ENCODE measurements at places on chromosomes 12 and 14.

DNA sequence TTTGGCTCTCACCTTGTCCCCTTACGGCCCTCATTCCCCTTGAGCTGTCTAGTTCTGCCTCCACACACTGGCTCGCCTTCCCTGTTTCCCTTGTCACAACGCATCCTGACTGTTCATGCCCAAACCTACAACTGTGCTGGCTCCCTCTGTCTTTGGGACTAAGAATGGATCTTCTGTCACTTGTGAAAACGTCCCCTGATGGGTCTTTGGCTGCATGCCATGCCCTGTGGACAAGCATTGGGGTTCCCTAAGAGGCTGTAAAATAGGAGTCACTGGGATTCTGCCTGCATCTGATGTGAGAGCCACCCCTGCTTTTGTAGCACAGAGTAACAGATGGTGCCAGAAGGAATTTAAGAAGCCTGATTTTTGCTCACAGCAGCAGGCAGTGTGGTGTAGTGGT, 285.3 kb upstream of the CRY1 start:
- DNase-seq = no peak

DNA sequence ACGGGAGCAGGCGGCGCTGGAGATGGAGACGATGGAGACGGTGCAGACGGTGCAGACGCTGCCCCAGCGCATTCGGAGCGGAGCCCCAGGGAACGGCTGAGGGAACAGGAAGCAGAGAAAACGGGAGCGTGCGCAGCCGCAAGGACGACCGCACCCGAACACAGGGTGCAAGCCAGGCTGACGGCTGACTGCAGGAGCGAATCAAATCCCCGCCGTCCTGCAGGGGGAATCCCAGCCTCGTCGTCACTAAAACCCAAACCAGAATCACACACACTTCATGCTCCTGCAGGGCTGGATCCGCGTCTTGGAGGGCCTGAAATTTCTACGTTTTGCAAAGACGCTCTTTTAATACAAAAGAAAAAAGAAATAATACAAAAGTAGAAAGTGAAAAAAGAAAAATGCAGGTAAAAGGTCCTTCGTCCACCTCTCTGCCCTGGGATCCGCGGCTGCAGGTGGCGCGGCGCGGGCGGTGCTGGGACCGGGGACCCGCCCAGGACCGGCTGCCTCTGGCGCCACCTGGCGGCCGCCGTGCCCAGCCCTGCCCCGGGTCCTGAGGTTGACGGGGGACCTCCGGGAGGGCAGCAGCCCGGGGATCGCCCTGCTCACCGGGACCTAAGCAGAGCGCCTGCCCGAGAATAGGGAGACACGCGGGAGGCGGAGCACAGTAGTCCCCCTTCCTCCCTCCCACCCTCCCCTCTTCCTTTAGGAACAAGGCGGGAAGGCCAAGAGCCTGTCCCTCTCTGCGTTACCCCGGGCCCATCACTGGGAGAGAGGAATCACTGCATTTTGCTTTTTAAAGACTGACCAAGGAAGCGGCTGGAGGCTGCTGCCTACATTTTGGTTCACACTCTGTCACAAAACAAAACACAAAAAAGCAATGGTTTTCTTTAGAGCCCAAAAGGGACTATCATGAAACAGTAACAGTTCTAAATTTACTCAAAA, 20.1 kb downstream of the STX2 start:
- peak; percentile 55 for DNase-seq

DNA sequence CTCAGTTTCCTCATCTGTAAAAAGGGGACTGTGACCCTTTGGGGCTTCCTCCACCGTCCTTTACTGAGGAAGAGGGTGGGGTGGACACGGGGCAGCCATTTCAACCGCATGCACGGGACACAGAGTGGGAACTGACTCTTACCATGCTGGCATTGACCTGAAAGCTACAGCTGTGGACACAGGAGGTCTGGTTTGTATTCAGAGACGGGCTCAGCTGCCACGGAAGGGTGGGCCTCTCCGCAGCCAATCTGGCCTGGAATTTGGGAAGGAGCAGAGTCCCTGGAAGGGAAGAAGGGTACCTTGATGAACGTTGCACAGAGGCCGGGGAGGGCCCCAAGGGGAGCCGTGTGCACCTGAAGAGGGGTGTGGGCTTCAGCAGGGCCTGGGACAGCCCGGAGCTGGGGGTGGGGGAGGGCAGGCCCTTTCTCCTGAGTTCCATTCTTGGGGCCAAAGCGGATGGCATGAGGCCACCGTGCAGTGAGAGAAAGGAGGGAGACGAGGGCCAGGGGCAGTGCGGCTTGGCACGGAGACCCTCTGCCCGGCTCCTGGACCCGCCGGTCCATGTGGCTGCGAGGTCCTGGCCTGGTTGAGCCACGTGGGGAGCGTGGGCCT, 14.5 kb downstream of the TNFAIP2 start:
- DNase-seq = no peak

DNA sequence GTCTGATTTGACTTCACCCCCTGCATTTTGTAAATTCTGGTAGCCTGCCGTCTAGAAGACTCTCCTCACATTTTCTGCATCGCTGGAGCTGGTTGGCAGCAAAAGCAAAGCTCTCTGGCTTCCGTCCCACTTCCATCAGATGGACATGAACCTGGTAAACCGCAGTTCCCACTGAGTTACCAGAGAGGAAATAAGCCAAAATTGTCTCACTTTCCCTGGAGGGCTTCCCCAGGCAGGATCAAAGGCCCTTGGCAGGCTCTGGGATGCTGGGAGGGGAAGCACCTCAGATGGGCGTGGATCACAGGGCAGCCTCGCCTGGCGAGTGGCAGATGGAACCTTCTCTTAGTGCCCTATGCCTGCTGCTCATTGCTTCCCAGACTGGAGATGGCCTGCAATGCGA, 243.5 kb downstream of the TMEM132C start:
- no peak for DNase-seq

DNA sequence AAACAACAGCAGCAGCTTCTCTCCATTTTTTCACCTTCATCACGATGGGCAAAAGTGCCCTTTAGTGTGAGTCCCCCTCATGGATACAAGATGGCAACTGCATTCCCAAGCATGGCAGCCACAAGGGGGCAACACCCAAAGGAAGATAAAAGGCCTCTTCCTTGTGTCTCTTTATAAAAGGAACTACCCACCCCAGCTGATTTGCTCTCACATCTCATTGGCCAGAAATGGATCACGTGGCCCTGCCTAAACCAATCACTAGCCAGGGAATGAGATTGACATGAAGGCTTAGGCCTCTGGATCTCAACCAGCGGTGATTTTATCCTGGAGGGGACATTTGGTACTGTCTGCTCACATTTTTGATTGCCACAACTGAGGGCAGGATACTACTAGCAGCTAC, 21.9 kb upstream of the IFT81 start:
- peak; percentile 8 for DNase-seq

GRCh38 chr12:117456076-117456475, 94.7 kb upstream of the NOS1 start:
- no peak for DNase-seq

- DNase-seq = no peak
These were observed 35.0 kb downstream of the CORO1C start for GRCh38 chr12:108696111-108696995.

DNA sequence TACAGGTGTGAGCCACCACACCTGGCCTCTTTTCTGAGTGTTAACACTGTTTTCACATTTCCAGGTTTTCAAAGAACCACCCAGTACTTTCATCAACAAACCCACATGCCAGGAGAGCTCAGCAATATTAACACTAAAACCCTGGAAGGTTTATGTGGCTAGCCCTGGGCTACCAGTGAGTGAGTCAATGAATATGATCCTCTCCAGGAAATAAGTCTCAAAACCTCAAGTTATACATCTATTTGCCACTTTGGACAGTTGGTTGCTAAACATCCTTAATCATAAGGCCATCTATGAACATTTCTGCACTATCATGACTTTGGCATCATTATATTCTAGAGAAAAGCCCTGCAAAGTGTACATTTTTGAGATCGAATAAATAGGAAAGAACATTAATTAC, 6.3 kb upstream of the CDKL1 start:
- DNase-seq = no peak

DNA sequence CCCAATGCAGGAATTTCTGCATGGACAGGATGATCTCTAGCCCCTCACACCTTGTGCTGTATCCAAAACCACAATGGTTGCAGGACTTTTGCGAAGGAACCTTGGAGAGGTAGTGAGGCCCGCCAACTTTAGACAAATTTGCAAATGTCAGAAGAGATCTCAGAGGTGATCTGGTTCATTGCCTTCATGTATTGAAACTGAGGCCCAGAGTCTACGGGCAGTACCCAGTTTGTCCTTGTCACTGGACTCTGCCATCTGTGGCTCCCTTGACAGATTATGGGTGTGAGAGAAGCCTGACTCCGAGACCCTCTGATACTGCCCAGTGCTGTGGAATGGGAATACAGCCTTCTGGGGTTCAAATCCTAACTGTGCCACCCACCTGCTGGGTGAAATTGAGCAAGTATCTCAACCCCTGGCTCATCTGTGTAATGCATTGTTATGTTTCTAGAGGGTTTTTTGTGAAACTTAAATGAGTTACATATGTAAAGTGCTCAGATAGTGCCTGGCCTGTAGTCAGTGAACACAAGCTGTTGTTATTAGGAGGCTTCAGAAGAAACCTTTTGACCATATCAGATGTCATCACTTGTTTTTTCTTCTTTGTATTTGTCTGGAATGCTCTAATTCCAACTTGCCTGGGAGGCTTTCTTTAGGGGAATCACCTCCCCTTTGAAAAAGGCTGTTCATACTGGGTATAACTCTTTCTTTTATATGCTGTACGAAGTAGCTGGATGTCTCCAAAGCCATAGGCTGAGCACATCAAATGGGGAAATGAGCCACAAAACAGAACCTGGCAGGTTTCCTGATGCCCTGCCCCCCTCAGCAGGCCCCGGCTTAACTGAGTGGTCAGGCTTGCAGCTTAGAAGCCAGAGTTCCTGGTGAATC, 71.4 kb upstream of the SRSF5 start:
- no peak for DNase-seq

- DNase-seq = no peak
These were observed 23.6 kb upstream of the MLXIP start for GRCh38 chr12:122054842-122055520.

GRCh38 chr14:35304812-35305462, 12.8 kb downstream of the PSMA6 start:
- no peak for DNase-seq

DNA sequence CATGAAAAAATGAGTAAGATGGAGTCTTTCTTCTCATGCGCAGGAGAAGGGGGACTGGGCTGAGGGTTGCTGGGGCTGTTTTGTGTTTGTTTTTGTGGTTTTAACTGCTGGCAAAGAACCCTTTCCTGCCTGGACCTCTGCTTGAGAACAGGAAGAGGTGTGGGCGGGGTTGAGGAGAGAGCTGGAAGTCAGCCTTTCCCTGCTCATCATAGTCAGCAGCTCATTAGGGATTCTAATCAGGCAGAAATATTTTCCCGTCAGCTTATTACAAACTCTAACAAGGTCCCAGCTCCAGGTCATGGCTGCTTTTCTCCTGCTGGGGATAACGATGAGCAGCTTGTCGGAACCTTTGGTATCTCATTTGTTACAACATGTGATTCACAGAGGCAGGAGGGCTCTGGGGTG, 185.0 kb upstream of the NRXN3 start:
- no peak for DNase-seq

DNA sequence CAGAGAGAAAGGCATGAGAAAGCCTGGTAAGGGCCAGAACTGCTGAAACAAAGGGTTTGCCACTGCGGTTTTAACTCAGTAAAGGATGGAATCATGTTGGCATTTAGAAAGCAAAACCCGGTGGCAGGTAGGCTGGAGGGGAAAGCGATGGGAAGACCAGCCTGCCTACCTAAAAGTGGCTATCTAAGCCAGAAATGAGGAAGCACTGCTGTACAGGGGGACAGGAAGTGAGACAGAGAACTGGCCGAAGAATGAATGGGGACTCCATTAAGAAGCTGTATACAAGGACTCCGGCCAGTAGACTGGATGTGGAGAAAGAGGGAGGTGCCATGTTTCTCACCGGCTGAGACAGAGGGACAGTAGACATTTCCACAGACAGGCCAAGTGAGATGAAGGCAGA, 48.2 kb downstream of the PPM1H start:
- DNase-seq = no peak

GRCh38 chr12:117525766-117526165, 164.3 kb upstream of the NOS1 start:
- no peak for DNase-seq
